ENCODE measurements at places on chromosomes 12 and 14. TPM values are rescaled to one million over a fixed set of nuclear protein-coding genes. Genes with fewer than 3 reads are reported as not detected.

DNA sequence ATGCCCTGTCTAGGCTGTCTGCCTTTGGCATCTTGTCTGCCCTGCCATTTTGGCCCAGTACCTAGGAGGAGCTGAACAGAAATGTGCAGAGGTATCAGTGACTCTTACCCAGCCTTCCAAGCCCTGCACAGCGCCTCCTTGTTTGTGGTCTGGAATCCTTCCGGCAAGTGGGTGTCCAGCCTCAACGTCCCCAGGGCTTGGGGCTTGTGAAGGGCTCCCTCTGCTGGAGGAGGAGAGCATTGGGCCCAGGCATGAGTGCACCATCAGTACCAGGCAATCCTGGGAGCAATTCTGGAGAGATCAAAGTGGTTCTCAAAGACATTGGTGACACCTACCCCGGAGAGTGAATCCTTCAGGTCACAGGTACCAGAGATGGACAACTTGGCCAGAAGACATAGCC lies 2.4 kb upstream of the TCL1B start:
- no peak for DNase-seq

GRCh38 chr12:69157023-69157655 lies 82.2 kb upstream of the CPSF6 start:
- DNase-seq: peak; percentile 61

GRCh38 chr12:32497864-32498263 lies 98.5 kb downstream of the FGD4 start:
- DNase-seq: no peak

DNA sequence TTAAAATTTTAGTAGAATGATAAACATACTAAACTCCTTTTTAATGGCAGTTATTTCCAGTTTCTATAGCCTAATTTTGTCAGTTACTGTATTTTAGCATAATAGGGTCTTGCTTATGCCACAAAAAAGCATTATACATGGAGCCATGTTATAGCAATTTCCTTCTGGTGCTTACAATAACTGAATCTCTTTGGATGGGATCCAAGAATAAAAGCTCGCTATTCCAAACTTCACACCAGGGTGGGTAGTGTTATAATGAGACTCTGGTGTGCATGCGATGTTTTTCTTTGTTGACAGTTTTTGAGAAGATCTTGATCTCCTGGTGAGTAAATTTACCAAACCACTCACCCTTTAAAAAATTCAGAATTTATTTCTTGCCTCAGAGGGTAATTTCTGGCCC lies 90.4 kb upstream of the CCDC91 start:
- no peak for DNase-seq

The DDIT3 gene
- 4.9 TPM for total RNA-seq
